ENCODE measurements at places on chromosomes 5 and 9.

DNA sequence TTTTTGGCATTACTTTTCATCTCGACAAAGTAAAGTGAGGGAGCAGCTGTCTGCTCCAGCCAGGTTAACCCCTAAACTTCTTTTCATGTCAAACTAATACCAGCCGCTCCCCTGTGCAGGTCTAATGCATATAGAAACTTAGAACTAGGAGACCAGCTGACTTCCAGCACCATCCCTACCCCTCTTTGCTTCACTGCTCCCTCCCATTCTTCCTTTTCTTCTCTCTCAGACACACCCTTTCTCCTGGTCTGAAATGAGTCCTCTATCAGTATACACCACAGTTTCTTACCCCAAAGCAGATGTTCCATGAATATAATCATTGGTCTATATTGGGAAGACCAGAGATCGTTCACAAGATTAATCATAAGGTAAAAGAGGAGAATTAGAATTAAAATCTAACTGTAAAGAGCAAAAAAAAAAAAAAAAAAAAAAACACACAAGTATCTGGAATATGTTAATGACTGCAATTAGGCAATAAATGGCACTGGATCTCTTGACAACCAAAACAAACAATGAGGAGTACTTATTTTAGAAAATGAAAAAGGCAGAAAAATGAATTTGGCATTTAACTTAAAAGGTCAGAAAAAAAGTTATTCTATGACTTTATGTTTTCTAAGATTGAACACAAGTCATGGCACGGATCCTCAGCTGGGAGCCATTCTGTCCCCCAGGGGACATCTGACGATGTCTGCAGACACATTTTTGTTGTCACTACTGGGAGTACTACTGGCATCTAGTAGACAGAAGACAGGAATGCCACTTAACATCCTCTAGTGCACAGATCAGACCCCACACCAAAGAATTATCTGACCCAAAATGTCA is 209.8 kb downstream of the PJA2 start:
- no peak for DNase-seq

DNA sequence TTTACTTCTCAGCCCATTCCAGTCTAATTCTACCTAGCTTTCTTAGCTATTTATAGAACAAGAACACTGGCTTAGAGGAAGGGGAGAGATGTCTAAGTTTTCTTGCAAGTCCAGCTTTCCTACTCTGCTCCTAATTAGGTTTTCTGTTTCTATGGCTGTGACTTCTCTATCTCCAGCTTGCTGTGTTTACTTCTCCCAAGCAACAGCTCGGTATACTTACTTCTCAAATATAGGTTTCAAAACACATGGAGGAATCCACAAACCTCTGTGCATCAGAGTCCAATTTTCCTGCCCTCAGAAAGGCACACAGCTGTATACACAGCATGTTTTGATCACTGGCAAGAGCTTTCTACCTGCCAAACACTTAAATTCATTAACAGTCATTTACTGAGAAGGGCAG is 17.4 kb upstream of the HMGCR start:
- DNase-seq: no peak

DNA sequence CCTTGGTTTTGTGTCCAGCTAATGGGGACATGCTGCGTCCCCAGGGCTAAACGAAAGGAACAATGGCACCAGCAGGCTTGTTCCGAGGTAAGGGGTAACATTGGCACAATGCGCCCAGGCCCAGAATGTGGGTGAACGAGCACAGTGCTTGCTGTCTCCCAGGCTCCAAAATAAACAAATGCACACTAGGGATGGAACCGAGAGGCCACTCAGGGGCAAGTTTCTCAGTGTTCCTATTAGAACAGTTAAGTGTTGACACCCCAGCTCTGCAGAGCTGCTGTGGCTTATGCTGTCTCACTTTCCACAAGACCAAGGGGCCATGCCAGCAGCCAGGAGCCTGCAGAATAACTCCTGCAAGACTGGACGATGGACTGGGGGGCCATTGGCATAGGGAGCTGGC is 492.4 kb downstream of the GADD45G start:
- no peak for DNase-seq

DNA sequence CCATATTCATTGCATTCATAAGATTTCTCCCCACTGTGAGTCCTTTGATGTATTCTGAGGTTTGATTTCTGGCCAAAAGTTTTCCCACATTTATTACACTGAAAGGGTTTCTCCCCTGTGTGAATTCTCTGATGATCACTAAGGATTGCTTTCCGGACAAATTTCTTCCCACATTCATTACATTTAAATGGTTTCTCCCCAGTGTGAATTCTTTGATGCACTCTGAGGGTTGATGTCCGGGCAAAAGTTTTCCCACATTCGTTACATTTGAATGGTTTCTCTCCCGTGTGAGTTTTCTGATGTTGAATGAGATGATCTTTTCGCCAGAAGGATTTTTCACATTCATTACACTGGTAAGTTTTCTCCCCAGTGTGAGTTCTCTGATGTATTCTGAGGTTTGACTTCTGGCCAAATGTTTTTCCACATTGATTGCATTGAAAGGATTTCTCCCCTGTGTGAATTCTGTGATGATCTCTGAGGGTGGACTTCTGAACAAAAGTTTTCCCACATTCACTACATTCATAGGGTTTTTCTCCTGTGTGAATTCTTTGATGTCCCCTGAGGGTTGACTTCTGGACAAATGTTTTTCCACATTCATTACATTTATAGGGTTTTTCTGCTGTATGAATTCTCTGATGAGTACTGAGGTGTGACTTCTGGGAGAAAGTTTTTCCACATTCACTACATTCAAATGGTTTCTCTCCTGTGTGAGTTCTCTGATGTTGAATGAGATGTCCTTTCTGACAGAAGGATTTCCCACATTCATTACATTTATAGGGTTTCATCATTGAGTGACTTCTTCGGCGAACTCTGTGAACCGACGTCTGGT is 18.8 kb downstream of the ZNF510 start:
- no peak for DNase-seq

DNA sequence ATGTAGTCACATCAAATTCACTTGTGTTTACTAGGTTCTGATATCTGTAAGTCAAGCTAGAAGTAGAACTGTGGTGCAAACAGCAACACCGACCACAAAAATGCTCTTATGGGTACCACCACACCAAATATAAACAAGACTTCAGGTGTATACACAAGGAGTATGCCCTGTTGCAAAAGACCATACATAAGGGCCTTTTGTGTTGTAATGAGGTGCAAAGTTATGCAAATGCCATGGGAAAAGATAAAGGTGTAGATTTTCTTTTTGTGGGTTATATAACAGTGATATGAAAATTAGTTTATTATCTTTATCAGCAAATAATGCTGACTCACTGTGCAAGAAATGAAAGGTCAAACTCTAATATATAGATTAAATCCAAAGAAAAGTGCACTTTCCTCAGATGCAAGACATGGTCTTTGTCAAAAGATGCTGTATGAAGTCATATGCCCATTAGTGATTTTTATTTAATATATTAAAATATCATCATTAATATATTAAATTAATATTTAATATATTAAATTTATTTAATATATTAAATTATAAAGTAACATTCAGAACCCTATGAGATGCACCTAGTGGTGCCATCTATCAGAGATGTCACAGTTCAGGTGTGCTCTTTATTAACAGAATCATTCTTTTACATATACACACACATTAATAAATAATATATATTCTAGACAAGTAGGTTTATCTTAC is 26.7 kb upstream of the ALDH1A1 start:
- no peak for DNase-seq

DNA sequence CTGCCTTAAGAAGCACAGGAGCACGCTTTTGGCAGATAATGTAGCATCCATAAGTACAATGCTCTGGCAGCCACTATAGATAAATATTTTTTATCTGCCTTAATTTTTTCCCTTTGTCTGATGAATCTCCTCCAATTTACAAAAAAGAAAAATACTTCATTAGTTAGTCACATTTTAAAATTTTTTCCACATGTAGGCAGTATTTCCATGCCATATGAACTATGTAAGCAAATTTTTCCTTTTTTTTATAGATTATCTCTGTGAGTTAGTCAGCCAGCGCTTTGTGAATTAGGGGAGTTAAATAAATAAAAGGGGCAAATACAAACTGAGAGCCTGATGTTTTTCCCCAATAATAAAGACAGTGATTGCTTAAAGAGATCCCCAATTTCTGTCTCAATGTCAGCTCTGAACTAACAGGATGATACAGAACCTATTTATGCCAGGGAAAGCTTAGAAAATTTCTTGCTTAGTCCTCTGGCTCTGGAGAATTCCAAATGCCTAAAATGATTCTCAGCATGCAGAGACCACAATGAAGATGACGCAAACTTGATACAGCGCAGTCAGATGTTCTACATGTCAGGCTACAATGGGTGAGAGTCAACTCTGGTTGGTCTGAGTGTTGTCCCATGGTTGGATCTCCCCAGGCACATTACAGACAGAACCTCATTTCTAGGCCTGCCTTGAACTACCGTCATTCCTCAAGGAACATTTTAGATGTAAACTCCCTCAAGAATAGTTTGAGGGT is 390.4 kb upstream of the CDH6 start:
- DNase-seq: no peak

- DNase-seq: no peak
Observed at GRCh38 chr5:122267185-122267584, 44.9 kb upstream of the SNCAIP start.

DNA sequence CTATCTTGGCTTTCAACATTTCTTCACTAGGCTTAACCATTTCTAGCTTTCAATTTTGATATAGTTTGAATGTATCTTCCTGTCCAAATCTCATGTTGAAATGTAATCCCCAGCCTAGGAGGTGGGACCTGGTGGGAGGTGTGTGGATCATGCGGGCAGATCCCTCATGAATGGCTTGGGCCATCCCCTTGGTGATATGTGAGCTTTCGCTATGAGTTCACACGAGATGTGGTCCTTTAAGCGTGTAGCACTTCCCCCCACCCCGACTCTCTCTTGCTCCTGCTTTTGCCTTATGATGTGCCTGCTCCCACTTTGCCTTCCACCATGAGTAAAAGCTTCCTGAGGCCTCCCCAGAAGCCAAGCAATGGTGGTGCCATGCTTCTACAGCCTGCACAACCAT is 40.6 kb downstream of the PHAX start:
- DNase-seq: no peak

GRCh38 chr5:43041669-43042175 is 1.6 kb upstream of the ANXA2R start:
- DNase-seq: peak; percentile 92

DNA sequence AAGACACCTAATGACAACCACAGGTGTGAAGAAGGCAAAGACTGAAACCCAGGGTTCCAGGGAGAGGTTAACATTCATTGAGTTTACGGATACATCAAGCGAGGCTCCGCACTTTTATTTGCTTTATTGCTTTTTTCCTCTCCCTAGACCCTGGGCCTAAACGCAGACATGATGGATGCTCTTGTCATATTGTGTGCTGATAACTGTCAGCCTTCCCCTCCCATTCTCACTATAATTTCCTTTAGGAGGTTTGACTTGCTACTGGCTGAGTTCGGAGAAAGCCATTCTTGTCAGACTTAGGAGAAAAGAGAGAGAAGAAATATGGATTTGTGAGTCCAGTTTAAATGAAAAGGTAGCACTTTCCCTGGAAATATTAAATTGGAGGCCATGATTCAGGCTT is 471.6 kb downstream of the DNAH5 start:
- no peak for DNase-seq

GRCh38 chr5:158921441-158922262 is 178.1 kb downstream of the EBF1 start:
- no peak for DNase-seq

GRCh38 chr9:91099436-91099835 is 262.3 kb downstream of the AUH start:
- DNase-seq: no peak

DNA sequence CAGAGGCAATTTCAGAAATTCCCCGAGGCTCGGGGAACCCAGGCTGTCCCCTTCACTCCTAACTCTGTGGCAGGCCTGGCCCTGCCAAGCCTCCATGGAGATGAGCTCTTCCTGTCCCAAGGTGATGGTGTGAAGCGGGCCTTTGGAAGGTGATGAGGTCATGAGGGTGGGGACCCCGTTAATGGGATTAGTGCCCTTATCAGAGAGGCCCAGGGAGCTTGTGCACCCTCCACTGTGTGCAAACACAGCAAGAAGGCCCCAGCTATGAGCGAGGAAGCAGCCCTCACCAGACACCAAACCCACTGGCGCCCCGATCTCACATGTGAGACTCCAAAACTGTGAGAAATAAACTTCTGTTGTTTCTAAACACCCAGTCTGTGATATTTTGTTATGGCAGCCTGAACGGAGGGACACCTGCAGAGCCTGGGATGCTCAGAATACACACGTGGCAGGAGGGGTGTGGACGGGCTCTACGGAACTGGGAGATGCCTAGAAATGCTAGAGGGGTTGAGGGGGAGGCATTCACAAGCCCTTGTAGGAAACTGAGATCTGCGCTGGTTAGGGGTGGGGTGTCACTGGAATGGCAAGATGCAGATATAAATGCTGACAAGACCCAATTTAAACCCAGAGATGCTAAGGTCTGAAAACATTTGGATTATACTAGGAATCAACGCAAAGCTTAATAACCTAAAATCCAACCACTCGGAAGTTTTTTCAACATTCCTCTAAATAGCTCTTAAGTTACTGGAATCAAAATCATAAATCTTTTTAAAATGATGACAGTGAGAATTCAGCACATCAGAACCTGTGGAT is 46.9 kb downstream of the ADAMTS2 start:
- DNase-seq: no peak

GRCh38 chr9:20200991-20201431 is 412.2 kb upstream of the SLC24A2 start:
- no peak for DNase-seq

DNA sequence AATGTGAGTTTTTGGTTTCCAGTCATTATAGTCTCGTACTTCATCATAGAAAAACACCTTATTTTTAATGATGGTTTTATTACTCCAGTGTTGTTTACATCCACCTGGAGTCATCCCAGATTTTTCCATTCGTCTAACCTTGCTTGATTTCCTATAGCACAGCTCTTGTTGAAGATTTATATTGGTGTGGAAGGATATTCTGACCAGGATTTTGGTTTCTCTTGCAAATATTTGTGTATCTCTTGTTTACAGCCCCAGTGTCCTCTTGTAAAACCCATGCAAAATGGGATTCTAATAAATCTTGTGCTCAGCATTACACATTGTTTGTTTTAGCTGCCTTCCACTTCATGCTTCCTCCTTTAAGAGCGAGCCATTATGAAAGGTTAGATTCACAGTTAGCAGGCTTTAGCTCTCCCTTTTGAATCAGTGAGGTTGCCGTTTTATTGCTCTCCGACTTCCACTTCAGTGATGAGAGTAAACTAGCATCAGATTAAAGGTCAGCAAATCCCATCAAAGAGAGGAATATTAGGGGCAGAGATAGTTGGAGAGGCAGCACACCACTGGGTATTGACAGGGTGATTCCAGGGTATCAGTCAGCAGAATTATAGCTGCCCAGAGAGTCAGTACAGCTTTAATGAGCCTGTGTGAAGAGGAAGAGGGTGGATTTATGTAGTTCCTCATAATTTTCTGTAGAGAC is 157.1 kb downstream of the PBX3 start:
- no peak for DNase-seq

- no peak for DNase-seq
Observed at GRCh38 chr9:38380872-38381534, 11.5 kb upstream of the ALDH1B1 start.

DNA sequence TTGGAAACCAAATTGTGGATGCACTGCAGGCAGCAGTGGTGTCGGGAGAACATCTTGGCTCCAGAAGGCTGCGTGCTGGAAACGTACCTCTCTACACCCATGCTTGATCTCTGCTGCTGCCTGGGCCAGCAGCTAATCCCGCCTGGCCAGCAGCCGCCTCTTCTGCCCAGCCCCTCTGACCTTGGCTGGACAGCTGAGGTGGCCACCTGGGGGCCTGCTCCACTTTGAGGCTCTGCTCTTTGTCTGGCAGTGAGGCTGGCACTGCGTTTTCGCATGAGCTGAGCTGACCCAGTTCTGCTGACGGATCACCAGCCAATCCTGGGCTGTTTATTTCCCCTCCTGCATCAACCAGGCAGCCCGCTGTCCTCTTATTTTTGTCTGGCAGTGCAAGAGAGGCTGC is 154.9 kb downstream of the TENT4A start:
- DNase-seq: peak; percentile 93

All from retina (tissue), 1 donor.